Stimulated activated CD4-positive, alpha-beta T cell treated with anti-CD3 and anti-CD28 coated beads, Interleukin-2, amount 100 ng/mL, for 48 hours (primary cell): ENCODE measurements at places on chromosomes 1 and 21.

- DNase-seq = peak; percentile 67
Observed at GRCh38 chr1:12618965-12619791, 1.2 kb upstream of the DHRS3 start.

DNA sequence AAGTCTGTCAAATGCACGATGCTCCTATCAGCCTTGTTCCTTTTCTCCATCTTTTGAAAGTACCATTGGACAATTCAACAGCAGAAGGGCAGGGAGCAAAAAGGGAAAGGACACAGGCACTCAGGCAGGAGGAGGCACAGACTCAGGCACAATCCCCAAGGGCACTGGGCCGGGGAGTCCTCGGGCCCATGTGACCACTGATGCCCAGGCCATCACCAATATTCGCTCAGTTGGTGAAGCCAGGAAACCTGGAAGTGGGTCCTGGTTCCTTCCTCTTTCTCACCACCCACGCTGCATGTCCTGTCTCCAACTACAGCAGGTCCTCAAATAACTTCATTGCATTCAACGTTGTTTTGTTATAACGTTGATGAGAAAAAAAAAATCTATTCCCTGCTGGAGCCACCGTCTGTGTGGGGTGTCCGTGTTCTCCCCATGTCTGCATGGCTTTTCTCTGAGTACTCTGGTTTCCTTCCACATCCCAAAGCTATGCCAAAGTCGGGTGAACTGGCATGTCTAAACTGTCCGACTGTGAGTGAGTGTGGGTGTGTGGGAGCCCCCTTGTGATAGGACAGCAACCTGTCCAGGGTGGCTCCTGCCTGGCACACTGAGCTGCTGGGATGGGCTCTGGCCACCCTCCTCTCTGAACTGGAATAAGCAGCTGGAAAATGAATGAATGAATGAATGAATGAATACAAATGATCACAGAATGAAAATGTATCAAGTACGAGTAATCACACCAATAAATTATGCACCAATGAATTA, 12.5 kb downstream of the NID1 start:
- no peak for DNase-seq

GRCh38 chr1:207988326-207989165, 77.6 kb upstream of the CD34 start:
- DNase-seq = no peak

DNA sequence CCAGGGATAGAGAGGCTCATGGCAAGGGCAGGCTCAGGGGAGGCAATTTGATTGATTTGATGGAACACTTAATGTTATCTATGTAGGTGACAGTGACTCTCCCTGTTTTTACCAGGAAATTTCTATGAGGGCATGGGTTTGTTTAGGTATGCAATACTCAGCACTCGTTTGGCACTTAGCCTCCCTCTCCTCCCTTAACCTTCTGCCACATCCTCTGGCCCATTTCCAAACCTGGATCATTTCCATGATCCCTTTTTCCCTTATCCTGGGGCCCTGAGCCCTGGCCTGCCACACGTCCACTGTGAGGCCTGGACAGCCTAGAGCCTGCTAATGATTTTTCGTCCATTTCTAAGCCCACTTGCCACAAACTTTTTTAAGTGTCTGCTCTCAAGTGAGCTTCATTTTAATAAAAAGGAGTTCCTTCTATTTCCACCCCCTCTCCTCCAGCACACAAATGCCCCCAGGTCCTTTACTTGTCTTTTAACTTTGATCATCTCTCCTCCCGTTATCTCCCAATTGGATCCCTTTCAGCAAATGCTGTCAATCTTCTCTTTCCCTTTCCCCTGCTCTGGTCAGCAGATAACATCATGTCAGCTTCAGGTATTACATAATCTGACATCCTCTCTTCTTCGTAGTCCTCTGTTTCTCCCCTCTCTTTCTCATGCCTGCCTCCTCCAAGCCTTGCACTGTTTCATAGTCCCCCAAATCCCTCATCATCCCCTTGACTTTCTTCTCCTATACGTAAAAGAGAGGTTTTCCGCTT, 37.8 kb upstream of the GADD45A start:
- DNase-seq = no peak

DNA sequence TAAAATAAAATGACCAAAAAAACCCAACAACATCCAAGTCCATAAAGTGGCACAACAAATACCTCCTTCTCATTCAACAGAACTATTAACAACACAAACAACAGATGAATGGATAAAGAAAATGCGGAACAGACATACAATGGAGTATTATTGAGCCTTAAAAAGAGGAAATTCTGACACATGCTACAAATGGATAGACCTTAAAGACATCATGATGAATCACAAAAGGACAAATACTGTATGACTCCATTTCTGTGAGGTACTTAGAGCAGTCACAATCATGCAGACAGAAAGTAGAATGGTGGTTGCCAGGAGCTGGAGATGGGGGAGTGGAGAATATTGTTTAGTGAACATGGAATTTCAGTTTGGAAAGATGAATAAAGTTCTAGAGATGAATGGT, 42.6 kb downstream of the EYA3 start:
- no peak for DNase-seq
